ENCODE measurements at places on chromosomes 5 and 9.
A peak's percentile ranks its signal among the peaks of the same experiment; 100 is the strongest.

- DNase-seq, result peak; percentile 59
Observed at GRCh38 chr9:4038182-4038723, 261.6 kb downstream of the GLIS3 start.

- peak; percentile 9 for DNase-seq
Observed at GRCh38 chr5:147169399-147169798, 65.4 kb upstream of the STK32A start.

- peak; percentile 4 for DNase-seq
Observed at GRCh38 chr5:84779186-84779585, 394.5 kb upstream of the EDIL3 start.

- no peak for DNase-seq
Observed at GRCh38 chr5:72141440-72142355, 34.4 kb downstream of the MAP1B start.

- no peak for DNase-seq
Observed at GRCh38 chr9:90419221-90419851, 223.3 kb downstream of the DIRAS2 start.

DNA sequence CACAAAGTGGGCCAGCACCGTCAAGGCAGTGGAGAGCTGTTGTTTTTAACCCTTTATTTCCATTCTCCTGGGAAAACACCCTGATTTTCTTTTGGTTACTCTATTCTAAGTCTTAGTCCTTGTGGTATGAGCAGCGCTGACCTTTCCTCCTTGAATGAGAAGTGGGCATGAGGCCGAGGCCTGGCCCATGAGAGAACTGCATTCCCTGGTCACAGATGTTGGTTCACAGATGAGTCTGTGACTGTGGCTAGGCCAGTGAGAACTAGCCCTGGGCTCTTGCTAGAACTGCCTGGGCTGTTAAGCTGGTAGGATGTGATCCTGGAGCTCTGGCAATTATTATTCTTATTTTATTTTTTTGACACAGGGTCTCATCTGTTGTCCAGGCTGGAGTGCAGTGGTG, 71.7 kb upstream of the KLF9 start:
- no peak for DNase-seq

- DNase-seq, result no peak
Observed at GRCh38 chr9:82109626-82110025, 121.1 kb downstream of the SPATA31D1 start.

DNA sequence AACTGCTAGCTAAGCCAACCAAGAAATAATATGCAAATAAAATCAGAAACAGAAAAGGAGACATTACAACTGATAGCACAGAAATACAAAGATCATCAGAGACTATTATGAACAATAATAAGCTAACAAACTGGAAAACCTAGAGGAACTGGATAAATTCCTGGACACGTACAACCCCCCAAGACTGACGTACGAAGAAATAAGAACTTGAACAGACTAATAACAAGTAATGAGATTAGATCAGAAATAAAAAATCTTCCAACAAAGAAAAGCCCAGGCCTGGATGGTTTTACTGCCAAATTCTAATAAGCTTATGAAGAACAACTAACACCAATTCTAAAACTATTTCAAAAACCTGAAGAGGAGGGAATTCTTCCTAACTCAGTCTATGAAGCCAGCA, 67.9 kb downstream of the EPB41L4A start:
- DNase-seq, result no peak

GRCh38 chr5:40089269-40089668, 590.4 kb upstream of the PTGER4 start:
- DNase-seq, result no peak

GRCh38 chr5:121188849-121189248, 662.8 kb upstream of the FTMT start:
- DNase-seq, result no peak

GRCh38 chr5:73387149-73387591, 61.4 kb downstream of the FOXD1 start:
- no peak for DNase-seq

DNA sequence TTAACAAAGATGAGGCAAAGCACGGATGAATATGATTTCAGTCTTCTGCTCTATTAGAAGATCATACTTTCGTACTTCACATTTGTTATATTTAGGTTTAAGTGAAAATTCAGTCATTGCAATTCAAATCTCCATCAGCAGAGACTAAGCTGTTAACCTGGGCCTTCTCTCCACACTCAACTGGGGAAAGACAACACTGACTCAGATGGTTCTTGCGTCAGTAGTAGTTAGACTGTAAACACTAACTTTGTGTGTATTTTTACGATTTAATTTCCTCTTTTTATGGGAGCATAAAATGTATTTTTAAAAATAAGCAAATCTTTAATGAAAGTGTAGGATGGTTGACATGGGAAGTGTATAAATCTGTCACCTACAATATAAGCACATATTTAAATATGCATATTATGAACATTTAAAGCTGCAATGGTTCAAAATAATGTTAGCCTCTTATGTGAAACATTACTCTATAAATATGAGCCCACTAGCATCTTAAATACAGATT, 42.7 kb upstream of the ZNF608 start:
- DNase-seq, result peak; percentile 47

DNA sequence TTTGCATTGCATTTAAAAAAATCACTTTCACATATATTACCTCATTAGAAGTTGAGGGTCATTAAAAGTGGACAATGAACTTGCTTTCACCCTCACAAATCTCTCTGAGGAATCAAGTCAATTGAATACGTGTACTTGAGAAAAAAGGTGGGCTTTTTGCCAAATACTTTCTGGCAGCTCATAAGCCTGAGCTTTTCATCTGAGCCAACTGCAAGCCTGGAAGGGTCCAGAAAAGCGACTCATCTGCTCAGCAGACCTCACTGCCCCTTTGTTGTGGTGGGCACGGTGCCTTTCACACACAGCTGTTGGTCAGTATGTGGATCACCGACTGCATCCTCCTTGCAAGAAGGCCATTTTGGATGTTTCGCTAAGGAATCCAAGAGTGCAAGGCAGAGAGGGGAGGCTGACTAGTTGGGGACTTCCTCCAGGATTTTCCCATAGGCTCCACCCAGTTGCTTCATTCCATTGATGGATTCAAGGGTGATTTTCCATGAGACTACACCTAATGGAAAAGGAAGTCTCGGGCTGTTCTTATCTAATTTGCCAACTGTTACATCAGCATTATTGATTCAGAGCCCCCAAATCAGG, 564.7 kb downstream of the PDE4D start:
- DNase-seq, result no peak

DNA sequence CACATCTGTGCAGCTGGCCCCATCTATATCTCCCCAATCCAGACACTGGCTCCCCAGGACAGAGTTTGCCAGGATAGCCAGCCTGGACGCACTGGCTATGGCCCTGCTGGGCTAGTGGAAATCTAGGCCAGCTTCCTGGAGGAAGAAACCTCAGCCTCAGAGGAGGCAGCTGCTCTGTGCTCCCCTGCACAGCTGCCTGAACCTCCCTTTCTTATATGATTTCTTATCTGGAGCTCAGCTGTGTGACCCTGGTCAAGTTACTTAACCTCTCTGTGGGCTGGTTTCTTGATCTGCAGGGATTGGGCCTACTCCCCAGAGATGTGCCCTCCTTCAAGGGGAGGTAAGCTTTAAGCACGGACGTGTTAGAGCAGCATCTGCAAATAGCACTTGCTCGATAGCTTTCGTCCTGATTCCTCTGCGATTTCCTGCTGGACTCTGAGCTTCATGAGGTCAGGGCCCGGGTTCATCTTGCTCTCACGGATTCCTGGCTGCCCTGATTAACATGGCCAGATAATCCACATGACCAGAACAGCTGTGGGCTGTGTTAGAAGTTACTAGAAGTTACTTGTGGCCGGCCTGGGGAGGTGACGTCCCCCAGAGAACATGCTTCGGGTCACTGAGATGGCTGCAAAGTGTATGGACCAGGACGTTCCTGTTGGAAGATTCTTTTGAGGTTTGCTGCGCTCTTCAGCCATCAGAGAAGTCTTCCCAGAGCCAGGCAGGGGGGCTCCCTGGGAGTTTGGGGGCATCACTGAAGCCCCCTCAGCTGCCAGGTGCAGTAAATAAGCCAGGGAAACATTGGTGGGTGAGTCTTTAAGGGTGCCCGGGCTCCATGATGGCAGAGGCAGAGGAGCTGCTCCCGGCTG, 14.5 kb downstream of the C9orf50 start:
- DNase-seq, result no peak

DNA sequence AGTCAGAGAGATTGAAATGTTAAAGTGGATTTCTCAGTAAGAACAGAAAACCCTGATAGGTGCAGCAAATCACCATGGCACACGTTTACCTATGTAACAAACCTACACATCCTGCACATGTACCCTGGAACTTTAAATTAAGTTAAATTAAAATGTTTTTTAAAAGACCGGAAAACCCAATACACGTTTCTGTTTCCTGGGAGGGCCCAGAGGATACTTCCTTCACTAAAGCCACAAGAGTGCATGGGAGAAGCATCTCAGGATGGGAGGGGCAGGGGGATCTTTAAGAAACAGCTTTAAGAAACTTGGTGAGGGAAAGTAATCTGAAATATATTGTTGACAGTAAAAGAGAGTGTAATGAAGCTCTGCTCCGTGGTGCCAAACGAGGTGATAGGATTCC, 164.7 kb upstream of the PTGER4 start:
- DNase-seq, result no peak

- DNase-seq, result peak; percentile 2
Observed at GRCh38 chr5:92505145-92505544, 1075.9 kb downstream of the NR2F1-AS1 start.

DNA sequence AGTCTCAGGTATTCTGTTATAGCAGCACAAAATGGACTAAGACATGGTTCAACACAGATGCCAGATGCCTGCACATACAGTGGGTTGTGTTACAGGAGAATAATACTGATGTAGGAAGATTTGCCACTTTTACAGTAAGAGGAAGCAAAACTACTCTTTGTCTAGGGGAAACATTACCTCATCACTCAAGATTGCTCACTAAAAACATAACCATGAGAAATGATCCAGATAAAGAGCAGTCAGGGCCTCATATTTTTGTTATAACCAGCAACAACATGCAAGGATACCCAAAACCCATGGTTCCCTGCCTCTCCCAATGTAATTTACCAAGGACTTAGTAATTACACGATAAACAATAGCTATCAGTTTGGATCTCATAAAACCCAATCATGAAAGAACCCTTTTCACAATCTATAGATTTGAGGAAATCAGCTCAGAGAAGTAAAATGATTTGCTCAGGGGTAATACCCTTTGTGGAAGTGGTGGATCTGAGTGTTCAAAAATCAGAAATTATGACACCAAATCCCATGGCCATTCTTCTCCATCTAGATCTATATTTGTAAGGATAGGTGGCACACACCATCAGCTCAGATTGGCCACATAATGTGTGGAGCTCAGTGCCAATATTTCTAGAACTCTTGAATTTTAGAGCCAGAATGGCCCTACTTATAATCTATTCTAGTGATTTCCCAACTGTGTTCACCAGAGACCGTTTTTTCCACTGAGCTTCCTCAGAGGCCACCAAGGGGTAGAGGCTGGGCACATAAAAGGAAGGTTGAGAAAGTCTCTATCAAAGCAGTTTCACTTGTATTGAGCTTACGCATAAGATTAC, 27.8 kb downstream of the DPYSL3 start:
- peak; percentile 48 for DNase-seq

GRCh38 chr9:131660466-131661405, 79.1 kb downstream of the RAPGEF1 start:
- no peak for DNase-seq

DNA sequence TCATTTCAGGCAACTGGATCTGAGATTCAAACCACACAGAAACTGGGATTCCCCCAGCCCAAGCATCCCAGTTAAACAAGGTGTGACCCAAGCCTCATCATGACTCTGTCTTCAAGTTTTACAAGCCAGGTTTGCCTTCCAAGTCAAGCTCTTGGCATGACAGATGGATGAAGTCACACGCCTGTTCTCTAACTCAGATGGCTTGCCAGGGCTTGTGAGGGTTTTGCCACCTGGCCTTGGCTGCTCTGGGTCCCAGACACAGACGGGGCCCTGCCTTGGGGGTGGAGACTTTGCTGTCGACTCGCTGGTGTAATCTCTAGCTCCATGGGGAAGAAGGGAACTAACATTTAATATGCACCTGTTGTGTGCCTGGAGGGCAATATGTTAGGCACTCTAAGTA, 95.8 kb upstream of the RARS1 start:
- DNase-seq, result peak; percentile 97

GRCh38 chr5:166382031-166382430, 1909.4 kb upstream of the WWC1 start:
- DNase-seq, result no peak

DNA sequence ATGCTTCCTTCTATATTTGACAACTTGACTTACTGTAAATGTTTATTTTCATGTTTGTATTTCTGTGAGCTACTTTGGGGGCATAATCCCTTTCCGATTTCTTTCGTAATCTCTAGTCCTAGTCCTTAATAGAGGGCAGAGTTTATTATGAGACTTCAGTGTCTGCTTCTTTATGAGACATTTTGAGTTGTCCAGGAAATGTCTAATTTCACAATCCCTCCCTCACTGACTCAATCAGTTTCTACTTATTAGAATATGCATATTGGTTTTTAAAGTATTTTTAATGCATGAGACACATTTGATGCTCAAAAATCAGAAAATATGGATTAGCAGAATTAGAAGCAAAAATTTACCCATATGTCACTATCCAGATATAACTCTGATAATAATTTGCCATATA, 160.9 kb downstream of the FOCAD start:
- DNase-seq, result peak; percentile 35

DNA sequence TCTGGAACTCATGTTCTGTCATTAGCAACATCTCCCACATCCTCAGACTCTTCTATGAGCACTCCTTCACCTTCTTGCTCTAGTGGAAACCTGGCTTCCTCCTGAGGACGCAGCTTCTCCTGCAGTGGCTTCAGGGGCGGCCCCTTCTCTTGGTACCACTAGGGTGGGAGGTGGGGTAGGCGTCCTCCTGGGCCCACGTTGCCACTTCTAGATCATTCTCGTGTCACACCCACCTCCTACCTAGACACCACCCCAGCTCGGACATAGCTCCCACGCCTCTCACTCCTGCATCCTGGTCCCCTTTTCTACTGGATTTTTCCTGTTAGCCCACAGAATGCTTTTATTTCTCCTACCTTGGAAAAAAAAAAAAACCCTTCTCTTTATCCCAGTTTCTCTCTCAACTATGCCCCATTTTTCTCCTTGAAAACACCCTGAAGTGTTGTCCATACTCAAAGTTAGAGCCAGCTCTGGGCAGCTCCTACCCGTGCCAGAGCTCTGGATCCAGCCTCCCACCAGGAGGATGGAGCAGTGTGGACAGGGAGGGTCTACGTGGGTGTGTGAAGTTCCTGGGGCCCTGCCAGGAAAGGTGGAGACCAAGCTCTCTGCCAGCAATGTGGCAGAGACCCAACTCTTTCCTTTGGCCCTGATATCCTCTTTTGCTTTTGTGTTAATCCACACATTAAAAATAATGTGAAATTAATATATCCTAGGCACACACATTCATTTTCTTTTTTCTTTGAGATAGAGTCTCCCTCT, 179.2 kb downstream of the HSPA4 start:
- no peak for DNase-seq

DNA sequence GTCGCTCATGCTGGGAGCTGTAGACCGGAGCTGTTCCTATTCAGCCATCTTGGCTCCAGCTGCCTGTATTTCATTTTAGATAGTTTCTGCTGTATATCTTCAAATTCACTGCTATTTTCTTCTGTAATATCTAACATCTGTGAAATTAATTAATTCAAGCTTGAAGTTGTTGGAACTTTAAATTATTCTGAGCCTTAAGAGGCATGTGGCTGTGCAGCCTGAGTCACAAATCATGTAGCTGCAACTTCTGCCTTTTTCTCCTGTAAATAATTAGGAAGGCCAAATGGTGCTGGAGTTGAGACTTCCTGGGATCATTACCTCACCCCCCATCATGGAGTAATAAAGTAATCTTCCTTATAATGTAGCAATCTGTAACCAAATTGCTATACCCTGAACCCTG, 183.3 kb upstream of the PCSK5 start:
- DNase-seq, result no peak
